ENCODE measurements at places on chromosomes 7 and 10. TPM values are rescaled to one million over a fixed set of nuclear protein-coding genes. Genes with fewer than 3 reads are reported as not detected.

ERVW-1 gene
- total RNA-seq = not detected

HKDC1 gene
- total RNA-seq = 11.1 TPM

SNX8 gene
- 13.1 TPM for total RNA-seq

MYO1G gene
- total RNA-seq = 10.5 TPM

GSTO2 gene
- total RNA-seq = 0.78 TPM

GPR26 gene
- not detected for total RNA-seq

NUTM2E gene
- total RNA-seq = not detected

TRA2A gene
- total RNA-seq = 46.3 TPM

MKI67 gene
- total RNA-seq = 5.7 TPM

ORC5 gene
- 29.1 TPM for total RNA-seq

VIPR2 gene
- 2.7 TPM for total RNA-seq

ODAD2 gene
- not detected for total RNA-seq

ADAM8 gene
- 11.3 TPM for total RNA-seq

PRKAR1B gene
- 4.8 TPM for total RNA-seq

- H3K36me3 ChIP-seq = no peaks in the 10 kb centered on the region
- no peaks in the 10 kb centered on the region for H3K27me3 ChIP-seq
- no peak overlapping the region for H3K27ac ChIP-seq
These were observed 74.6 kb downstream of the SH2D4B start for GRCh38 chr10:80612261-80612660.

- H3K36me3 ChIP-seq = no peaks in the 10 kb centered on the region
- no peak for DNase-seq
- H3K4me3 ChIP-seq = no peak overlapping the region
- no peak overlapping the region for H3K27ac ChIP-seq
These were observed 38.2 kb downstream of the STK32C start for GRCh38 chr10:132269266-132270230.

GRCh38 chr7:671415-672042, 55.0 kb upstream of the DNAAF5 start:
- H3K27ac ChIP-seq = no peak overlapping the region
- no peak for DNase-seq
- H3K4me1 ChIP-seq = peaks cover 4% of the 10 kb centered on the region
- no peaks in the 10 kb centered on the region for H3K36me3 ChIP-seq
- H3K27me3 ChIP-seq = no peaks in the 10 kb centered on the region

DNA sequence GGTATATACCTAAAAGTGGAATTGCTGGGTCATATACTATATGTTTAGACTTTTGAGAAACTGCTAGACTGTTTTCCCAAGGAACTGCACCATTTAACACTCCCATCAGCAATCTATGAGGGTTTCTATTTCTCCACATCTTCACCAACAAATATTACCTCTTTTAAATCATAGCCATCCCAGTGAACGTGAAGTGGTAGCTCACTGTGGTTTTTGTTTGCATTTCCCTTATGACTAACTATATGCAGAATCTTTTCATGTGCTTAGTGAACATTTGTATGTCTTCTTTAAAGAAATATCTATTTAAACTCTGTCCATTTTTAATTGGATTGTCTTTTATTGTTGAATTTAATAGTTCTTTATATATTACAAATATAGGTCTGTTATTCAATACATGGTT, 115.8 kb upstream of the SEC61G start:
- no peaks in the 10 kb centered on the region for H3K36me3 ChIP-seq
- H3K4me1 ChIP-seq = no peaks in the 10 kb centered on the region
- DNase-seq = no peak
- H3K4me3 ChIP-seq = no peak overlapping the region

GRCh38 chr10:49596836-49597235, 13.3 kb upstream of the SLC18A3 start:
- H3K4me1 ChIP-seq = no peaks in the 10 kb centered on the region
- H3K27ac ChIP-seq = no peak overlapping the region
- peaks cover 7% of the 10 kb centered on the region for H3K27me3 ChIP-seq
- no peak overlapping the region for H3K4me3 ChIP-seq

DNA sequence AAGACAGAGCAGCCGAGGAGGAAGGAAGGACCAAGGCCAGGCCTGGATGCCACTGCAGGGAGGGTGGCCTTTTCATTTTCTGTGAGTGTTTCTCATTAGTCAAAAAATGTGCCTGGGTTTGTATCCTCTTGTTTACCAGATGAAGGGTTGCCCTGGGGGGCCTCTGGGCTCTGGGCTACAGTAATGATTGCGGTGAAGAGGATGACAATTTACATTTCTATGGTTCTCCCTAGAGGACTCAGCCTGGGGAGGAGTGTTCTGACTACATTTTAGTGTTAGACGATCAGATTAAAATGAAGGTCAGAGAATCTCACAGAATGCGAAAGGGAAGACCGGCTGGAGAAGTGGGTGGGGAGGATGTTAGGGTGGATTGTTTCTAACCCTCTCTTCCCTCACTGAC, 108.0 kb upstream of the KMT2C start:
- H3K4me3 ChIP-seq = no peak overlapping the region
- no peak for DNase-seq
- no peaks in the 10 kb centered on the region for H3K4me1 ChIP-seq
- no peaks in the 10 kb centered on the region for H3K27me3 ChIP-seq
- no peaks in the 10 kb centered on the region for H3K36me3 ChIP-seq

GRCh38 chr7:112692333-112692732, 97.9 kb downstream of the TMEM168 start:
- no peaks in the 10 kb centered on the region for H3K36me3 ChIP-seq
- no peak overlapping the region for H3K27ac ChIP-seq
- no peak for DNase-seq
- no peak overlapping the region for H3K4me3 ChIP-seq
- no peaks in the 10 kb centered on the region for H3K27me3 ChIP-seq

DNA sequence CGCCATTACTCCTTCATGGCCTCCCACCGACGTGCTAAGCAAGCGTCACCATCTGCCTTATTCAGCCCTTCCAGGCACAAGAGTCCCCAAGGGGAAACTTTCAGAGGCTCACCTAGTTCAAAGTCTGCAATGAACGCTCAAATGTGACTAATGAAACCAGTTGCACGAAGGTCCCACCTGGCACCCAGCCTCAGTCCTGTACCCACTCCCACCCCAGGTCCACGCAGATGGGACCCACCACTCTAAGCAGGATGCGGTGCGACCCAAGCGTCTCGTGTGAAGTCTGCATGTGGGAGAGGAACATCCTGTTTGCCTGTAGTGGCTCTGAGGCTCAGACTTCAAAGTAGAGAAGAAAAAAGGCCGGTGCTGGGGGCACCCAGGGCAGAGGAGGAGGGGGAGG, 40.3 kb downstream of the RGS10 start:
- no peaks in the 10 kb centered on the region for H3K4me1 ChIP-seq
- no peak overlapping the region for H3K4me3 ChIP-seq
- H3K27me3 ChIP-seq = no peaks in the 10 kb centered on the region
- peaks cover 10% of the 10 kb centered on the region for H3K36me3 ChIP-seq
- no peak for DNase-seq
- H3K27ac ChIP-seq = no peak overlapping the region

- no peaks in the 10 kb centered on the region for H3K4me1 ChIP-seq
- no peak for DNase-seq
- no peak overlapping the region for H3K27ac ChIP-seq
- H3K27me3 ChIP-seq = peaks cover 22% of the 10 kb centered on the region
These were observed 483 bp downstream of the GDF10 start for GRCh38 chr10:47300429-47300931.

GRCh38 chr7:128358233-128358632, 3.3 kb downstream of the PRRT4 start:
- no peak overlapping the region for H3K4me3 ChIP-seq
- H3K27me3 ChIP-seq = peaks cover 38% of the 10 kb centered on the region

DNA sequence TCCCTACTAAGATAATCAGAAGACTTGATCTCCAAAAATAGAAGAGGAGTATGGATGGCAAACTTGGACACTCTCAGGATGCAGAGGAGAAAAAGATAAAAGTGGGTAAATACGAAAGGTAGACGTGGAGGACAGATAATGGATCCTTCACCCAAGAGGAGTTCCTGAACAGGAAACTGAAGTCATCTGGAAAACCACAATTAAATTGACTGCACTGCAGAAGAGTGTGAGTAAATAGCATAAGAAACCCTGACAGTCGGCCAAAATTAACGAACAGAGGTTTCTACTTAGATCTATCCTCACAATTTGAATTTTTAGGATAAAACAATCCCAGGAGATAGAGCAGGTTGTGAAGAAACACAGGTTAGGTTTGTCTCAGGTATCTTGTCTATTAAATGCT, 70.5 kb downstream of the SDK1 start:
- no peaks in the 10 kb centered on the region for H3K4me1 ChIP-seq
- H3K4me3 ChIP-seq = no peak overlapping the region
- DNase-seq = no peak

DNA sequence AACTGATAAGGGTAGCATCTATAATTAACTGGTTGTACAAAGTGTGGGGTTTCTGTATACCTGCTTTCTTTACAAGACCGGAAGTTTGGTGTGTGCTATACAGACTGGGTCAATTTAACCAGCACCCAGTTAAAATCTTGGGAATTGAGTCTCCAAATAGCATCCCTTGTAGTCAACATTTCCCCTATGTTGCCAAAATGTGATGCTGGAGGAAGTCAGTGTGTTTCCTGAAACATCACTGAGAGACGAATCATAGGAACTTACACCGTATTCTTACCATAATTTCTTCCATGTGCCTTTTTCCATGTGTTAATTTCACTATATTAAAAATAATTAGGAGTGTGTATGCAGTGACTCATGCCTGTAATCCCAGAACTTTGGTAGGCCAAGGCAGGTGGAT, 1.7 kb downstream of the AKR1C4 start:
- H3K4me1 ChIP-seq = no peaks in the 10 kb centered on the region
- H3K4me3 ChIP-seq = no peak overlapping the region

GRCh38 chr10:27525819-27526218, 21.7 kb downstream of the RAB18 start:
- no peak overlapping the region for H3K27ac ChIP-seq
- no peaks in the 10 kb centered on the region for H3K27me3 ChIP-seq
- H3K4me3 ChIP-seq = no peak overlapping the region
- no peaks in the 10 kb centered on the region for H3K4me1 ChIP-seq
- no peaks in the 10 kb centered on the region for H3K36me3 ChIP-seq

DNA sequence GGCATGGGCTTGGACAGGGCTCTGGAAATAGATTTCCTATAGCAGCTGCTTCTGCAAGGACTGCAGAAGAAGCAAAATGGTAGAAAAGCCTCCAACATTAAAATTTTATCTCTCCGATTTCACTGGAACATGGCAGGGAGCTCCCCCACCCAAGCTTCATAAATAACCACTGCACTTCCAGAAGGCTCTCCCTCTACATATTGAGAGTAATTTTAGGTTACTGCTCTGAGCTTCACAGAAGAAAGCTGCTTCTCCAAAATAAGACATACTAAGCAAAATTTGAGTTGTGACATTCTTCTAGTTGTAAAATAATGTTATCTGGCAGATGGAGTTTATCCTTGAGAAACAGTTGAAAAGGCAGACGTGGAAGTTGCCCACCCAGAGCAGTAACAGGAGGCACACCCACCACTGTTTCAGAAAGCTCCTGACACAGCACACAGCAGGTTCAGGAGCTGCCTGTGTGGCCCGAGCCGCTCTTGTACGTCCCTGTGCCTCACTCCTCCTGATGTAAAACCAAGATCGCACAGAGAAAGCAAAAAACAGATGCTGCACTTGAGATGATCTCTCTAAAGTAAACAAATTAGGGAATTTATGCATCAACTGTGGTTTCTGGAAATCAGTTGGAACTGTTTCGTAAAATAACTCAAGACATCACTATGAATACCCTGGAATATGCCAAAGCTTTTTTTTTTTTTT, 621.0 kb downstream of the PARD3 start:
- no peak for DNase-seq
- no peaks in the 10 kb centered on the region for H3K36me3 ChIP-seq
- no peak overlapping the region for H3K27ac ChIP-seq
- no peaks in the 10 kb centered on the region for H3K27me3 ChIP-seq
- no peaks in the 10 kb centered on the region for H3K4me1 ChIP-seq
- no peak overlapping the region for H3K4me3 ChIP-seq

DNA sequence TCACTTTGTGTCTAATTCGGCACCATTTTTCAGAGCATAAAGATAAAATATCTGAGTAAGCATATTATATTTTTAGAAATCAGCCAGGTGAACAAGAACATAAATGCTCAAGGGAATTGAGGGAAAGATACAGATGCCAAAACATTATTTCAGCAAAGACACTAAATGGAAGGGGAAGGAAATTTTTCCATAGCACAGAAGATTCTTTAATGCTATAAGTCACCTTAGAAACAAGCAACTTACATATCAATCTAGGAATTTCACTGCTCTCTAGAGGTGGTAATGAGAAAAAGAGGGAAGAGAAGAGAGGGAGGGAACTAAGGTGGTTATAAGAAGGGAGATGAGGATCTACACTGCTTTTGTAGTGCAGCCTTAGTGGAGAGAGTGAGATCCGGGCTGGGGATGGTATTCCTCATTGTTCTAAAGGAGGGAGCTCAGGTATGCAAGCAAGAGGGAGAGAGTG, 20.4 kb downstream of the ZNF365 start:
- no peak overlapping the region for H3K27ac ChIP-seq
- DNase-seq = no peak
- no peaks in the 10 kb centered on the region for H3K4me1 ChIP-seq
- H3K27me3 ChIP-seq = no peaks in the 10 kb centered on the region
- no peaks in the 10 kb centered on the region for H3K36me3 ChIP-seq

DNA sequence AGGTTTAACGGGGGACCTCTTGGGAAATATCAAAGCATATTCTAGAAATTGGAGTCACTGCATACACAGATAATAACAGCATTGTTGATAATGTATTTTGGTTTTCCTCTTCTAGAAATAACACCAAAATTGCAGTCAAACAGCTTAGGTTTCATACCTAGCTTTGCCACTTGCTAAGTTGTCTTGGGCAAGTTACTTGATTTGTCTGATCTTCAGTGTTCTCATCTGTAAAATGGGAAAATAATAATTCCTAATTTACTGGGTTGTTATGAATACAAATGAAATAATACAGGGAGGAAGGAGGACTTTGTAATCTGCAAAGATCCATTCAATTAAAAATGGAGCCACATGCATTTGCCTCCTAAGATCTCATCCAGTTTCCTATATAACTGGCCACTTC, 20.3 kb upstream of the NUP205 start:
- H3K27me3 ChIP-seq = no peaks in the 10 kb centered on the region
- H3K4me3 ChIP-seq = no peak overlapping the region
- DNase-seq = no peak
- no peak overlapping the region for H3K27ac ChIP-seq
- no peaks in the 10 kb centered on the region for H3K36me3 ChIP-seq

DNA sequence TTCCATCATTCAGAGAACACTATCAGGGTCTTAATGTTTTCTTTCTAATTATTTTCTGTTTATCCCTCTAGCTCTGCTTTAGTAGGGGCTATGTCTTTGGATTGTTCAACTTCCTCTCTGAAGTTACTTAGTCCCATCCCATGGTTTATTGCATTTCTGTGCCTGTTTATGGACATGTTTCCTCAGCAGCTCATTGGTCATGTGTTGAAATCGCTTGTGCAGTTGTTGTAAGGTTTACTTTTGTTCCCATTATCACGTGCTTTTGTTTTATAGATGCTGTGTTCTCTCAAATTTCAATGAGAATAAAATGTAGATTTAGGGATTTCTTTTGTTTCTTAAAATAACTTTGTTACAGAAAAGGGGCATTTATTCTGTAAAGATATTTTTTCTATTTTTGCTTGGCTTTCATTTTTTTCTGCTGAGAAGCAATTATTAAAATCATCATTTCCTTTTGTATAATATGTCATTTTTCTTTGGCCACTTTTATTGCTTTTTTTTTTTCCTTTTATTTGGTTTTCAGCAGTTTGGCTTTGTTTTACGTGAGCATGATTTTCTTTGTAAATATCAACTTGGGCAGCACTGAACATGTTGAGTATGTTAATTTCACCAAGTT, 110.9 kb downstream of the CCDC7 start:
- H3K27me3 ChIP-seq = no peaks in the 10 kb centered on the region
- H3K36me3 ChIP-seq = peaks cover 23% of the 10 kb centered on the region
- no peak overlapping the region for H3K27ac ChIP-seq

- no peak overlapping the region for H3K4me3 ChIP-seq
- H3K27me3 ChIP-seq = no peaks in the 10 kb centered on the region
- no peaks in the 10 kb centered on the region for H3K4me1 ChIP-seq
- no peak for DNase-seq
These were observed 25.2 kb downstream of the HBP1 start for GRCh38 chr7:107194052-107194451.

Measured in tibial nerve (tissue), 4 donors.